Activated CD8-positive, alpha-beta T cell treated with anti-CD3 and anti-CD28 coated beads for 36 hours (primary cell): ENCODE measurements at places on chromosomes 1 and 21. TPM values are rescaled to one million over a fixed set of nuclear protein-coding genes. Genes with fewer than 3 reads are reported as not detected.

DNA sequence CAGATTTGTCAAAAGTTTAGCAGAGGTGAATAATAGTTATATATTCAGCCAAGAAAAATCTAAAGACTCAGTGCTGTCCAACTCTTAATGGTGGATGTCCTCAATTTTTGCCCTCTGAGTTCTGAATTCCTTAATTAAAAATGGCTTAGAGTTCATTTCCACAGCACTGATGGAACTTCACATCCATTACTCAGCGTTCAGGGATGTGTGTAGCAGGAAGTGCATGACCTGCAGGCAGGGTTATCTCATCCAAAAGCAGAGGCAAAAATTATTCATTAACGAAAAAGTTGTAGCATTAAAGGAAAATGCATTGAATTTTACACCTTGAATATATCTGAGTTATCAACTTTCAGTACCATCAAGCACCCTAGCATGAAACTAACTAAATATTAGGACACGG is 96.7 kb downstream of the ZP4 start:
- H3K4me1 ChIP-seq, result no peaks in the 10 kb centered on the region
- no peak overlapping the region for H3K4me3 ChIP-seq
- H3K36me3 ChIP-seq, result no peaks in the 10 kb centered on the region
- H3K27ac ChIP-seq, result no peak overlapping the region

- H3K36me3 ChIP-seq, result peaks cover 73% of the 10 kb centered on the region
- no peak overlapping the region for H3K4me3 ChIP-seq
- DNase-seq, result no peak
- H3K4me1 ChIP-seq, result peaks cover 34% of the 10 kb centered on the region
- H3K27ac ChIP-seq, result peak overlapping the region; percentile 69
These were observed 4.9 kb downstream of the DNTTIP2 start for GRCh38 chr1:93874025-93874651.

GRCh38 chr21:20720623-20721022 is 277.6 kb upstream of the NCAM2 start:
- no peaks in the 10 kb centered on the region for H3K36me3 ChIP-seq
- DNase-seq, result no peak
- H3K4me3 ChIP-seq, result no peak overlapping the region

OLFML2B gene
- total RNA-seq, result not detected

- H3K27me3 ChIP-seq, result peaks cover 7% of the 10 kb centered on the region
- H3K27ac ChIP-seq, result no peak overlapping the region
These were observed 207.0 kb upstream of the MAP1LC3C start for GRCh38 chr1:242205622-242206489.

- no peak overlapping the region for H3K4me3 ChIP-seq
- no peaks in the 10 kb centered on the region for H3K4me1 ChIP-seq
- H3K27ac ChIP-seq, result no peak overlapping the region
- peaks cover 2% of the 10 kb centered on the region for H3K27me3 ChIP-seq
- H3K36me3 ChIP-seq, result no peaks in the 10 kb centered on the region
These were observed 29.1 kb downstream of the LAMB3 start for GRCh38 chr1:209622841-209623829.

ATAD3C gene
- 1.8 TPM for total RNA-seq

DNA sequence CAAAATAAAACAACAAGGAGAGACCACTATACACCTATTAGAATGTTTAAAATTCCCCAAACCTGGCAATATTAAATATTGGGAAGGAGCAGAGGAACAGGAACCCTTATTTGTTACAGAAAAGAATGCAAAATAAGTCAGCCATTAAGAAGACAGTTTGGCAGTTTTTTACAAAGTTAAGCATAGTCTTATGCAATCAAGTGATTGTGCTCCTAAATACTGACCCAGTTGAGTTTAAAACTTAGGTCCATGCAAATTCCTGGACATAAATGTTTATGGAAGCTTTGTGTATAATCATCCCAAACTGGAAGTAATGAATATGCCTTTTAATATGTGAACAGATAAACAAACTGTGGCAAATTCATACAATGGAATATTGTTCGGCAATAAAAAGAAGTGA is 72.9 kb upstream of the RGS4 start:
- peaks cover 5% of the 10 kb centered on the region for H3K27me3 ChIP-seq
- H3K4me3 ChIP-seq, result no peak overlapping the region
- H3K36me3 ChIP-seq, result no peaks in the 10 kb centered on the region
- no peak overlapping the region for H3K27ac ChIP-seq
- no peaks in the 10 kb centered on the region for H3K4me1 ChIP-seq

- H3K36me3 ChIP-seq, result peaks cover 32% of the 10 kb centered on the region
- H3K4me1 ChIP-seq, result peaks cover 5% of the 10 kb centered on the region
- H3K4me3 ChIP-seq, result no peak overlapping the region
These were observed 257.8 kb upstream of the HOOK1 start for GRCh38 chr1:59556802-59557548.

- H3K27me3 ChIP-seq, result no peaks in the 10 kb centered on the region
- peaks cover 8% of the 10 kb centered on the region for H3K4me1 ChIP-seq
- H3K27ac ChIP-seq, result peak overlapping the region; percentile 8
- H3K4me3 ChIP-seq, result no peak overlapping the region
- no peak for DNase-seq
These were observed 28.8 kb downstream of the TFF3 start for GRCh38 chr21:42286416-42286815.

- no peaks in the 10 kb centered on the region for H3K27me3 ChIP-seq
- H3K36me3 ChIP-seq, result peaks cover 69% of the 10 kb centered on the region
- peak overlapping the region; percentile 79 for H3K27ac ChIP-seq
- peaks cover 63% of the 10 kb centered on the region for H3K4me1 ChIP-seq
These were observed 38.2 kb downstream of the ARID1A start for GRCh38 chr1:26733982-26734381.

DNA sequence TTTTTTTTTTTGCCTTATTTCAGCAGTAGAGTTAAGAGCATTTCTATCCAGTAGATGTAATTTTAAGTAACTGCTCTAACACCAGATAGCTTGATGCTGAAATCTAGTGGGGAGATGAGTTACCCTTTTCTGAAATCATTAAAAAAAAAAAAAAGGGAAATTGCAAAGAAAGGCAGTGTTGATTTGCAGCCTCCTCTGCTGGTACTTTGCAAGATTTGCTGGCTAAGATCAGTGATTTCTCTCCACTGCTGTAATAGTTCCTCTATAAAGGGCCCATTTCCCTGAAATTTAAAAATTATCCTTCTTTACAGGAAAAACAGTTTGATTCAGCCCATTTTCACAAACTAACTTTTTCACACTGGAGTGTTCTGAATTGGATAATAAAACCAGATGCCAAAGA is 120.6 kb downstream of the PTBP2 start:
- peaks cover 2% of the 10 kb centered on the region for H3K27me3 ChIP-seq
- no peaks in the 10 kb centered on the region for H3K36me3 ChIP-seq
- DNase-seq, result no peak
- H3K4me1 ChIP-seq, result no peaks in the 10 kb centered on the region
- no peak overlapping the region for H3K4me3 ChIP-seq

DNA sequence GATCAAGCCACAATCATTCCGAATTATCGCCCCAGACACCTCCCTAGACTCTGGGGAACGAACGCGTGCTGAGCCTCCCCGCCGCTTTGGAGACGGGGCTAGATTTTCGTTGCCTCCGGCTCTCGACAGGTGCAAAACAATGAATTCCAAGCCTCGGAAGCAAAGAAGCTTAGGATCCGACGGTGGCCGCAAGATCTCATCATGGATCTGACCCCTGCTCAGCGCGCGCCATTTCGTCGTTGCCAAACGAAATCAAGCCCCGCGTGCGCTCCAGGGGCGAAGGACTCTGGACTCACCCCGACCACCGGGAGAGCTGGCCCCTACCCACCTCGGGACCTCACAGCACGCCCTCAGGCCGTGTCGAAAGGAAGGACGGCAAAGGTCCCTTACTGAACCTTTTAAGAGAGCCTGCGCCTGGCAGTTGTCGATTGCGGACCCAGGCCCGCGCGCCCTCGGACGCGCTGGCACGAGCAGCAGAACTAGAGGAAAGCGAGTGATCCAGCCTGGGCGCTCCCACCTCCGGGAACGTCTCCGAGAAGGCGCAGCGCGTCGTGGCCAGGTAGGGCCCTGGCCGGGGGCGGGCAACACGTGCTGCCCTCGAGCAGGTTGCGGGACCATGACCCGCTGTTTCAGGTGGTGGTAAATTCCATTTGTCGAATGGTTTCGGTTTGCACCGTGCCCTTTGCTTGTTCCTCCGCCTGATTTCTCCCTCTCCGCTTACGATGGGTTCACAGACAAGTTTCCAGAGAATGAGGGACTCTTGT is 1.6 kb upstream of the RUNX3 start:
- H3K4me1 ChIP-seq, result peaks cover 60% of the 10 kb centered on the region
- H3K27ac ChIP-seq, result peak overlapping the region; percentile 57
- DNase-seq, result no peak
- H3K36me3 ChIP-seq, result peaks cover 78% of the 10 kb centered on the region

DNA sequence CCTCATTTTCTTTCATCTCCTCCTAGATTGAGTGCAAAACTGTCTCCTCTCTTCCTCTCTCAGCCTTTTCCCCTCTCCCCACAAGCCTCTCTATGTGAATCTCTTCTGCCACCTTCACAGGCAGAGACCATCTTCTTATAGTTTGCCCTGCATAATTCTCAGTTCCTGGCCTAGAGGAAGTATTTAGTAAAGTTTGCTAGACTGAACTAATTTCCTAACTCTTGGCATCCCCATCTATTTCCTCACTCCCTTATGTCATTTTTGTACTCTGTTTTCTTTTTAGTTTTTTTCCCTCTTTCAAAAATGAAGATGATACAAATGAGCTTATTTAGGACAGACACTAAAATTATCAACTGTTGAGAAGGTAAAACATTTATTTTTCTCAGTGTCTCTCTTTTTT is 66.0 kb downstream of the XCL2 start:
- no peak for DNase-seq
- no peak overlapping the region for H3K4me3 ChIP-seq
- no peak overlapping the region for H3K27ac ChIP-seq

SLC6A9 gene
- 7.4 TPM for total RNA-seq

GRCh38 chr1:106620521-106620954 is 435.9 kb upstream of the PRMT6 start:
- H3K4me3 ChIP-seq, result no peak overlapping the region
- DNase-seq, result no peak
- no peaks in the 10 kb centered on the region for H3K4me1 ChIP-seq

GRCh38 chr1:155942578-155943141 is 1.2 kb downstream of the RXFP4 start:
- peaks cover 21% of the 10 kb centered on the region for H3K36me3 ChIP-seq
- no peak for DNase-seq
- no peak overlapping the region for H3K27ac ChIP-seq
- no peak overlapping the region for H3K4me3 ChIP-seq

DNA sequence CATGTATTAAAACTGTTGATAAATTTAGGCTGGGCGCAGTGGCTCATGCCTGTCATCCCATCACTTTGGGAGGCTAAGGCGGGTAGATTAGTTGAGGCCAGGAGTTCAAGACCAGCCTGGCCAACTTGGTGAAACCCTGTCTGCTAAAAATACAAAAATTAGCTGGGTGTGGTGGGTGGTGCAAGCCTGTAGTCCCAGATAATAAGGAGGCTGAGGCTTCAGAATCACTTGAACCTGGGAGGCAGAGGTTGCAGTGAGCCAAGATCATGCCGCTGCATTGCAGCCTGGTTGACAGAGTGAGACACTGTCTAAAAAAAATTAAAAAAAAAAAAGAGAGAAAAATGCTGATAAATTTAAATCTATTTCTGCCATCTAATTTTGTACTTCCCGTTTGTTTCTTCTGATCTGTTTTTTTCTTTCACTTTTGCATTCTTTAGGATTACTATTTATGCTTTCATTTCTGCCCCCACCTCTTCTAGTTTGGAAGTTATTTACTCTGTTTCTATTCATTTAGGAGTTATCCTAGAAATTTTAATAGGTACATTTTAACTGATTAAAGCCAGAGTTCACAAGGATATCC is 3.2 kb upstream of the DENND1B start:
- peaks cover 42% of the 10 kb centered on the region for H3K4me1 ChIP-seq
- H3K36me3 ChIP-seq, result peaks cover 5% of the 10 kb centered on the region
- peak overlapping the region; percentile 56 for H3K4me3 ChIP-seq
- no peaks in the 10 kb centered on the region for H3K27me3 ChIP-seq
- DNase-seq, result no peak

DNA sequence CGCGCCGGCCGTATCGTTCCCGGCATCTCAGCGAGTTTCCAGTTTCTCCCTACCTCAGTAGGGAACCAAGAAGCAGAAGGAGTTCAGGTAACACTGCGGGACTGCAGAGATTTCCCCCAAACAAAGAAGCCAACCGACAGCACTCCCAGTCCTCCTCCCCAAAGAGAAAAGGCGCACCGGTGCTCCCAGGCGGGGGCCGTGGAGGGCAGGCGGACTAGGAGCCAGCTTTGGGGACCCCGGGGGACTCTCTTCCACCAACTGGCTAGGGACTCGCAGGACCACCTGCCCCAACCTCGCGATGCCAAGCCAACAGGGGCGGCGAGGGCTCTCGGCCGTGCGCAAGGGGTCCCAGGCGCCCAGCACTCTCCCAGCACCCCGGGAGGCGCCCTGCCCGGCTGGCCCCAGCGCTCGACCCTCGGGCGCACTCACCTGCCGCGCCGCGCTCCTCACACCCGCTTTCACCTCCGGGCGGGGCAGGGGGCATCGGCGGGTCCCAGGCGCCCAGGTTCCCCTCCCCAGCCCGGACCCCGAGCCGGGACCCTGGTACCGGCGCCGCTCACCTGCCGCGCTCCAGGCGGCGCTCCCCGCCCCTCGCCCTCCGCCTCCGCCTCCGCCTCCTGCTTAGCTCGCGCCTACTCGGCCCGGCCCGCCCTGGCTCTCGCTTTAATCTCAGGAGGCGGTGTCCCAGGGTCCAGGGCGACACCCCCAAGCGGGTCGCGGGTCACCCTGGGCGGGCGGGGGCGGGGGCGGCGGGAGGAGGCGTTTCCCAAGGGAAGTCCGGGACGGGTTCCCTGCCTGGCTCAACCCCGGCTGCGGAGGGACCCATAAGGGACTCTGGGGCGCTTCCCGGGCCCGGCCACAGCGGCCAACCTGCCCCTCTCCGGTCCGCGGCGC is at the start of gene TMPRSS2:
TSS of gene TMPRSS2 (minus strand) at position 638 of the 894 bp plus-strand sequence. CDS start 10,025 bp downstream, outside the sequence.
- no peak for DNase-seq
- no peak within 1 kb of the TSS for H3K4me3 ChIP-seq
- no peaks in the 10 kb centered on the region for H3K36me3 ChIP-seq
- H3K27ac ChIP-seq, result no peak within 1 kb of the TSS
- H3K4me1 ChIP-seq, result no peaks in the 10 kb centered on the region

GRCh38 chr1:56200442-56200841 is 378.9 kb downstream of the PLPP3 start:
- no peaks in the 10 kb centered on the region for H3K4me1 ChIP-seq
- H3K36me3 ChIP-seq, result no peaks in the 10 kb centered on the region
- H3K27me3 ChIP-seq, result no peaks in the 10 kb centered on the region
- H3K27ac ChIP-seq, result no peak overlapping the region
- DNase-seq, result no peak

DNA sequence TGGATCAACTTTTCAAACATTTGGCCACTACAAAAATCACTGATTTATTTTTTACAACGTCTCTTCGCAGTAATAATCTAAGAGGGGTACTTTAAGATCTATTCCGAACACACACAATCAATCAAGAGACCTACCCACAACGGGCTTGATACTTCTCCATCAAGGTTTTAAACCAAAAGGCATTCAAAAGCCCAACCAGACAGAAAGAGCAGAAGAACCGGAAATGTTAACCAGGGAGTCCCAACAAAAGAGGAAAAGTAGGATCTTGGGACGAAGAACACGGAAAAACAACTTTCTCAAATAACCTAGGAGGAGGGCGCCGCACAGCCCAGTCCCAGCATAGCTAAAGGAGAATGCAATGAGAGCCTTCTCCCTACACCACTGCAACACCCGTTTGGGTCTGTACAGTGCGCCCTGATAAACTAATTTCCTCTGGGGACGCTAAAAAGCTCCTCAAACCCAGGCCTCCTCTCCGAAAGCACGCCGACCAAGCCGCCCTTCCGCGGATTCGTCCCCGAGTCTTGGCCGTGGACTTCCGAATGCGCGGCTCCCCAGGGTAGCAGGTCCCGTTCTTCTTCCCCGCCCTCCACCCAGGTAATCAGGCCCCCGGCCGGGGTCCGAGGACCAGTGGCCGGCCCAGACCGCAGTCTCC is 623 bp downstream of the RPL22 start:
- H3K4me3 ChIP-seq, result peak overlapping the region; percentile 94
- peaks cover 40% of the 10 kb centered on the region for H3K36me3 ChIP-seq
- DNase-seq, result peak; percentile 32
- H3K27me3 ChIP-seq, result no peaks in the 10 kb centered on the region
